ENCODE measurements at places on chromosomes 3 and 15. TPM values are rescaled to one million over a fixed set of nuclear protein-coding genes. Genes with fewer than 3 reads are reported as not detected.

DNA sequence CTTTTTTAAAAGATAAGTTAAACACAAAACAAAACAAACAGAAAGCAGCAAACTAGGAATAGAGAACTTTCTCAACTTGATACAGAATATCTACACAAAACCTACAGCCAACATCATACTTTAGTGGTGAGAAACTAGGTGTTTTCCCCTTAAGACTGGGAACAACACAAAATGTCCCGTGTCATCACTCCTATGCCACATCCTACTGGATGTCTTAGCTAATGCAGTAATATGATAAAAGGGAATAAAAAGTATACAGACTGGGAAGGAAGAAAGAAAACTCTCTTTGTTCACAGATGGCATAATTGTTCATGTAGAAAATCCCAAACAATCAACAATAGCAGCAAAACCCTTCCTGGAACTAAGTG, 45.9 kb downstream of the TMEM45A start:
- DNase-seq, result no peak

DNA sequence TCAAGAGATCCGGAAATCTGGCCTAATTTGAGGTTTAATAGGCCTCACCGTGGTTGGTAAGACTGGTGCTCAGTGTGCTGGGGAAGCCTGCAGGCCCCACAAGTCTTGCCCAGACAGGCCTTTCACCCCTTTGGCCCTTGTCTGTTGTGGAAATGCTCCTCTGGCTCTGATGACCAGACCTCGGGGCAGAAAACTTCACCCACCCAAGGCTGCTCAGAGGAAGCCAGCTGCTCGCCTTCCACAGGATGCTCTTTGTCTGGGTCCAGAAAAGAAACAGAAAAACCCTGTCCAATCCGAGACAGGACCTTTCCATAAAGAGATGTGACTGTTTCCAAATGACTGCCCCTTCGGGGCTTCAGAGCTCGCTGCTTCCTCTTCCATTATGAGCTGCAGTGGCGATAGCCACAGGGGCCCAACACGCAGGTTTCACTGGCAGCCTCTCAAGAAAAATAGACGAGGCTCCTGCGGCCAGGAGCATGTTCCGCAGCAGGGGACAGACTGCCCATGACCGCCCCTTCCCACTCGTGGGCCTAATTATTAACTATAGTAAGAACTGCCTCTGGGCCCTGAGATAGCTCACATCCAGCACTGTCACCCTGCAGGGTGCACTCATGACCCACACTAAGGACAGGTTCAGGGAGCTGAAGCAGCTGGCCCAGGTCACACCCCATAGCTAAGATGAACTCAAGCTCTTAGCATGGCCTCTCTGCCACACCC, 6.8 kb upstream of the SNX22 start:
- DNase-seq, result peak; percentile 45

The TMCO5A gene
- not detected for total RNA-seq

DNA sequence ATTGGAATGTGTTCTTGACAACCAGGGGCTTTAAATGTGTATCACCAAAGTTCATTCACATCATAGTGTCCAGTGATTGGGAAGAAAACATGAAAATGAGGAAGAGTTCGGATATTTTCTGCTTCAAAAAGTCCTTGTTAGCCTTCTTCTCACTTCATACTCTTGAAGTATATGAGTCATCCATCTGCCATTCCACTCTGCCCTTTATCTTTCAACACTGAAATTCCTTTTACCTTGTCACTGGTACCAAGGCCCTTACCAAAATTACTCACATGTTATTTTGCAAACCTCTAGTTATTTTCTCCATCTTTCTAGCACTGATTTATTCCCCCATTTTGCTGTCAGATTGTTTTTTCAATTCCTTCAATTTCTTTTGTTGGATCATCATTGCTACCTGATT, 32.5 kb downstream of the OR5H15 start:
- DNase-seq, result no peak

DNA sequence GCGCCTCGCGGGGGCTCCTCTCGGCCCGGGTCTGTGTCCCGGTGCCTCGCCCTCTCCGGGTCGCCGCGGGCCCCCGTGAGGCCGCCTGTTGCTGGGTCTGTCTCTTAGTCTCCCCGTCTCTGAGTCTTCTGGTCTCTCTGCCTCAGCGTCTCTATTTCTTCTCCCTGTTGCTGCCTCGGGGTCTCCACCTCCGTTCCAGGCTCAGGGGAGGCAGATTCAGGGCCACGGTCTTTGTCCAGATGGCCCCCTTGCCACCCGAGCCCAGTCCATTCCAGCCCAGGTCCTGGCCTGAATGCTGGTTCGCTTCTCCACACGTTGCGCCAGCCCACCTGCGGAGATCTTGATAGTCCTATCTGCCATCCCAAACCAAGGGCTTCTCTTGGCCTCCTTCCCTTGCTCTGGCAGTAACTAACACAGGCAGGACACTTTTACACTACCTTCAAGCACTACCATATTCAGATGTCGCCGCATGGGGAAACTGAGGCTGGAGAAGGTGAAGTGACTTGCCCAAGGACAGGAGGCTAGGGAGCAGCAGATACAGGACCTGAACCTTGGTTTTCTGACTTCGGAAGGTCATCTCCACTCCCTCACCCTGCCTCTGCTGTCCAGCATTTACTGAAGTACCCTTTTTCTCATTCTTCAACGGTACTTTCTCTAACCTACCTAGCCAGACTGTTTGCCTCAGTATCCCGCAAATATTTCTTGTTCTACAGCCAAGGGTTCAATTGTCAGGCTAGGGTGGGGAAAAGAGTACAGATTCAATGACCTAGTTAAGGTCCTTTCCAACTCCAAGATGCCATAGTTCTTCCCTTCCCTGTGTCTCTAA, 616 bp upstream of the IGDCC4 start:
- no peak for DNase-seq

All from SK-MEL-5 (cell line).